ENCODE measurements at places on chromosomes 2 and 18.

DNA sequence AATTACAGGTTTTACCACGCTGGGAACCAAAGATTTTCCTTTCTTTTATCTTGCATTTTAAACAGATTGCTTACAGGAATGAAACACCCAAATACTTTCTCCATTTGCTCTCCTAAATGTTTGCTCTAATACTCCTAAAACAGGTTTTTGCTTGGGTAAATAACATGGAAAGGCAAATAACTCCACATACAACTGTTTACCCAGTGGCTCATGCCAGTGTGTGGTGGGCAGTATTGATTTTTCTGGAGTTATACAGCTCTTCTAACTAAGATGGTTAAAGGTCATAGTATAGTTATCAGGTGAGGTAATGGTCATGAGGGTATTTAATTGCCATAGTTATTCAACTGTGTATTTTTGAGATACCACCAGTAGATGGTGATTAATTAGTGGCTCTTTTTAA is 61.2 kb upstream of the RAB27B start:
- no peak for DNase-seq

GRCh38 chr2:152425765-152426727 is 91.1 kb downstream of the FMNL2 start:
- no peak for DNase-seq

- no peak for DNase-seq
Observed at GRCh38 chr2:241568726-241569125, 10.2 kb downstream of the BOK start.

DNA sequence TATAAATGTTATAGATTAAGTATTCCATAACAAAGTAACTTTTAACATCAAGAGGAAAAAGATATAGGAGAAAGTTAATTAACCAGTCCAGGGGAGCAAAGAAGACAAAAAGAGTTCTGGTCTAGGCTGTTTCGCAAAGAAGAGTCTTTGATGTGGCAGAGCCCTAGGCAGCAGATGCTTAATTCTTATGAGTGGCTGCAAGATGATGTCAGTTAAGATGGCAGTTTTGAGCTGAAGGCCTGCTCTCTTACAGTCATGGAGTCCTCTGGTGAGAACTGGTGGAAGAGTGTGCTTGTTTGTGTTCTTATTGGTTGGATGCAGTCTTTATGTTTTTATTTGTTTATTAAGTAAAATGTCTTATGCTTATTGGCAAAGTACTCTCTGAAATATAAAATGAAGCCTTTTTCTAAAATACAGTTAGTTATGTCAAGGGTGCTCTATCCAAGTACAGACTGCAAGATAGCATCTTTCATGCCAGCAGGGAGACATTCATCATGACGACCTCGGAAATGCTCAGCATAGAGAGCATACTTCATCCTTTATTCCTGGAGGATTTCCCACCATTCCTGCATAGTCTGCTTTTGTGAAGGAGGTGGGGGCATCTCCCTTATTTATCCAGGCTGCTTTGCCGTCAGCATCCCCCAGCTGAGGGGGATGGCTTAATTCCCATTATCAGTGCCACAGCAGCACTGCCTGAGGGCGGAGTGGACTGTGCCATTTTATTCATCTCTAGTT is 38.9 kb upstream of the SERPINE2 start:
- DNase-seq = no peak

DNA sequence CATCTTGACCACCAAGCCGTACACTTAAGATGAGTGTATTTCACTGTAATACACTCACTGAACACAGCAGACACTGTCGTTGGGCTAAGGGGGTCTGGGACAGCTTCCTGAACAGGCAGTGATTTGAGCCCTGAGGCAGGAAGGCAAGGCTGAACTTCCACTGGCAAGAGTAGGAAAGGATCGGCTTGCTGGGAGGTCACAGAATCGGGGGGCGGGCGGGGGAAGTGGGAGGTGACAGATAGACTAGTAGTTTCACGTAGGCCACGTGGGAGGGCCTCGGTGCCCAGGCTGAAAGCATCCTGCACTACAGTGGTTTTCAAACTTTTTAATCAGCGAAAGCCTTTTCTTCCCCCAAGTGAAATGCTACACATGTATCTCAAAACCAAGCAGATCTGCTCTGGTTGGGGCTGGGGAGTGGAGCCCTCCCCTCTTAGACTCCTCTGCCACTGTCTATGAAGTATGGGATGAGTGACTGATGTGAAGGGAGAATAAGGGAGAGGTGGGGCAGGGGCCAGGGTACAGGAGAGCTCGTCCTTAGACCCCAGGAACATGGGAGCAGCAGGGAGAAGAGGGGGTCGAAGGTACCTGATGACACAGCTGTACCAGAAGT is 8.6 kb downstream of the PARD6G start:
- DNase-seq = no peak

DNA sequence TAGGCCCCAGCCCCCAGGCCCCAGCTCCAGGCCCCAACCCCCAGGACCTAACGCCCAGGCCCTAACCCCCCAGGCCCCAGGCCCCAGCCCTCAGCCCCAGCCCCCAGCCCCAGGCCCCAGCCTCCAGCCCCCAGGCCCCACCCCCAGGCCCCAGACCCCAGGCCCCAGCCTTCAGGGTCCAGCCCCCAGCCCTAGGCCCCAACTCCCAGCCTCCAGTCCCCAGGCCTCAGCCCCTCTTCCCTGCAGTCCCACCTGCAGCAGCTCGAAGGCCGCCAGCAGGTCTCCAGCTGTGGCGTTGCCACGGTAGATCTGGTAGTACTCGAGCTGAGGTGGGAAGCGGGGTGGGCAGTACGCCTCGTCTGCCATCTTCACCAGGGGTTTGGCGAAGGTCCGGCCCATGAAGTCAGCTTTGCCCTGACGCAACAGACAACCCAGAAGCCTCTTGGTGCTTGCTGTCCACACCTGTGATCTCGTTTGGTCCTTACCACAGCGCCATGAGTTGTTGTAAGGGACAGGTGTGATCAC is 3.6 kb downstream of the OTOF start:
- DNase-seq = no peak

- no peak for DNase-seq
Observed at GRCh38 chr18:61569176-61569892, 236.1 kb downstream of the CDH20 start.

DNA sequence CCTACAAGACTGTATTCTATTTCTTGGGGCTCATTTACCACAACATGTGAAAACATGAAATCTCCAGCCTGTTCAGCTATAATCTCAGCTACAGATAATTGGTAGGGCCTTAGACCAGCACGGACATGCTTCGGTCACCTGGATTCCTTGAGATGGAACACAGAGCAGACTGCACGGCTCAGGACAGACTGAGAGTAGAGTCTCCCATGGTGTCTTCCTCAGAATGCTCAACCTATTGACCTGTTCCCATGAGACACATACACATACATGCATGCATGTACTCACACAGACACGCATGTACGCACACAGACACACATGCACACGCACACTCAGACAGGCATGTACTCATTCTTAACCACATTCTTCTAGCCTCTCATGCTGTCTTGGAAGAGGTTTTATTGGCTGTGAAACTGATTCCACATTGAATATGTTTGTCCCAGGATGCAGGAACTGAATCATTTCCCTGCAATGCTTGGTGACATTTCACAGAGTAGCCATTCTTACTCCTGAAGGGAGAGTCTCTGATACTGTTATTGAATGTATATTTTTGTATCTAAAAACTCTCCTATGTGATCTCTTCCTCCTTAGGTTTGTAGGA is 23.5 kb upstream of the BZW1 start:
- DNase-seq = no peak

DNA sequence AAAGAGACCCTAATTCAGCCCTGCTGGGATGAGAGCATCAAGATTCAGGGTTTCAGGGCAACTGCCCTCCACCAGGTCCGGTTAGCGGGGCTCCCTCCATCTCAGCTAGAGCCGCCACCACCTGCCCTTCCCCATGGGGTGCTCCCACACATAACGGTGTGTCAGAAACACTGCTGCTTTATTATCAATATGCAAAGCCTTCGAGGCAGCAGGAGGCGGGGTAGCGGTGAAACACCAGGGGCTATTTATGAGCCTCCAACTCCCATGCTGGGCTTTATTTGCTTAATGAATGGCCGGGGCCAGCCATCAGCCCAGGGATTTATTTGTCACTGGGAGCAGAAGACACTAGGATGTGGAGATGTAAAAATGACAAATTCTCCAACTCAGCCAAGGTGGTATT is 109.8 kb downstream of the GALNT14 start:
- no peak for DNase-seq
